SK-N-DZ (cell line): ENCODE measurements at places on chromosomes 6 and 20.

- DNase-seq: peak; percentile 71
Observed at GRCh38 chr6:35139924-35140638, 1.1 kb downstream of the TCP11 start.

DNA sequence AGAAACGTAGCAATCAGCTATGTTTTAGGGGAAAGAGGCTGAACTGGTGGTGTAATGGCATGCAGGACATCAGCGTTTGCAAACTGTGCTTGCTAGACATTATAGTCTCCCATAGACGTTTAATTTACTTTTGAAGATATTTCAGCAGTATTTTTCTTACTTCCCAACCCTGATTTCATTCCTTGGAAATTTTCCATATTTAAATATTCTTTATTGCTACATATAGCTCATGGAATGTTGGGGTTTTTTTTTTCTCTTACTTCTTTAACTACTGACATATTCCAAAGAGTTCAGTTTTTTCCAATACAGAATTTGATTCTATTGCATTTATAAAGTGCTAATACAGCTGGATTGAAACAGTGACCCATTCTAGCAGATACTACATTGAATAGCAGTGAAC is 694.4 kb upstream of the CITED2 start:
- DNase-seq: no peak

DNA sequence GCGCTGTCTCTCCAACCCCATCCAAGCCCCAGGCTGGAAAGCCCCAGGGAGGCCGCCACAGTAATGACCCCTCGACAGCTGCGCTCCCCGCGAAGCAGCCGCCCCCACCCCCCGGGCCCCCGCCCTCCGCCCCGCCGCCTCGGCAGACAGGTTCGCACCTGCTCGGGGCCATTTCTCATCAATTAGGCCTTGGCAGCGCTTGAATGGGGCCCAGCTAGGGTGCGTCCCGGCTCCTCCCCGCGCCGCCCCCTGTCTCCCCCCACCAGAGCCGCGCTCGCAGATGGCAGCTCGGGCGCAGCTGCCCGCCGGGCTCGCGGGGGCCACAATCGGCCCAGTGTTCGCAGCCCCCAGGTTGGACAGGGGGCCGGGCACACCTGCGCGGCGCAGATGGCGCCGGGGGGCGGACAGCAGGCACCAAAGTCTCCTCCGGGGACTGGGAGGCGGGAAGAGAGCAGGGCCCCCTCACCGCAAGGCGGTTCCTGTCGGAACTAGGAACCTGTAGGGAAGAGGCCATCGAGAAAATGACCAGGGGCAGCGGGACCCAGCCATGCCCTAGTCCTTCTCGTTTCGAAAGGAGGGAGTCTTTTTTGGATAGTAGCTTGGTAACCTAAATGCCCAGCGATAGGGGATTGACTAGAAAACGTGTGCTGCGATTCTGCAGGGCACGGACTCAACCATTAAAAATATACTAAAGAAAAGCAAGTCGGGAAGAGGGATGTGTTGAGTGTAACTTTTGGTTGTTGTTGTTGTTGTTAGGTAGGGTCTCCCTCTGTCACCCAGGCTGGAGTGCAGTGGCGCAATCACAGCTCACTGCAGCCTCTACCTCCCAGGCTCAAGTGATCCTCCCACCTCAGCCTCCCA is 83.2 kb upstream of the EYA2 start:
- no peak for DNase-seq

- DNase-seq: no peak
Observed at GRCh38 chr6:138442663-138443062, 38.6 kb downstream of the HEBP2 start.

- no peak for DNase-seq
Observed at GRCh38 chr6:168121303-168121665, 42.3 kb upstream of the FRMD1 start.

- DNase-seq: no peak
Observed at GRCh38 chr6:112016320-112016719, 37.6 kb upstream of the CCN6 start.

GRCh38 chr6:104941729-104942091 is 15.2 kb upstream of the LIN28B start:
- peak; percentile 59 for DNase-seq

- DNase-seq: no peak
Observed at GRCh38 chr6:89346433-89346832, 6.1 kb downstream of the UBE2J1 start.

DNA sequence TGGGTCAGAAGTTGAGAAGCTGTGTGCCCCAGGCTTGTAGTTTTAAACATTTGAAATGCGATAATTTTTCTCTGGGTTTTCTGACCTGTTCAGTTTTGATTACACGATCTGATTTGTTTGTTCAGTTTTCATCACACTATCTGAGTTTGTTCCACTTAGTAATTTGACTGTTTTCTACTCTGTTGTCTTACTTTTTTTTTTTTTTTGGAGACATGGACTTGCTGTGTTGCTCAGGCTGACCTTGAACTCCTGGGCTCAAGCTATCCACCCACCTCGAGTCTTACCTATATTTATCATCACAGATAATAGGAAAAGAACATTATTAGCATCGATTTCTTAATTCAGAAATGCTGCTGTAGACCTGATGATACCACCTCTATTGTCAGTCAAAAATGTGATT is 379.1 kb downstream of the UTRN start:
- no peak for DNase-seq

DNA sequence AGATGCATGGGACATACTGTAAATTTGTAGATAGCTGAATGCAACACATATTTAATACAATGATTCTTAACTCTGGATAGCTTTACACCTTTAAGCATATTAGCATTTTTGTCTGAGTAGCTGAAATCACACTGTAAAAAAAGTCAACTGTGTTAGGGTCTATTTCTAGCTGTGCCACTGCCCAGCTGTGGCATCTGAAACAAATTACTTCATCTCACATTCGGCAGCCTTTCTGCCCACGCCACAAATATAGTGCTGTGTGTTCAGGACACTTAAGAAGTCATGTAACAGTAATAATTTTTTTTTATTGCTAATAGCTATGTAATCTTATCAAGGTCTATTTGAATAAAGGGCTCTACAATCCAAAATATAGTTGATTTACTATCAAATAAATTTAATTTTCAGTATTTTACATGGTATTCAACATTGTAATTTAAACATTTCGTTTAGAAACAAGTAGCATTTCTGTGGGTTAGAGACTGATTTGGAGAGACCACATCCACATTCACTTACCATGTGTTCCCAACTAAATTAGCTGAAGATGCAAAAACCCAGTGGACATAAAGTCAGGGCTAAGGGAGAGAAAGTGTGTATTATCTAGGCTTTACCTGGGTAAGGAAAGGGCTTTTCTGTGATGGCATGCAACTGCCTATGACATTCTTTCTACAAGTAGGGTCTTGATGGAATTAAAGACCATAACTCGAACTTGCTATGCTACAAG is 276.7 kb downstream of the PLCB1 start:
- no peak for DNase-seq

DNA sequence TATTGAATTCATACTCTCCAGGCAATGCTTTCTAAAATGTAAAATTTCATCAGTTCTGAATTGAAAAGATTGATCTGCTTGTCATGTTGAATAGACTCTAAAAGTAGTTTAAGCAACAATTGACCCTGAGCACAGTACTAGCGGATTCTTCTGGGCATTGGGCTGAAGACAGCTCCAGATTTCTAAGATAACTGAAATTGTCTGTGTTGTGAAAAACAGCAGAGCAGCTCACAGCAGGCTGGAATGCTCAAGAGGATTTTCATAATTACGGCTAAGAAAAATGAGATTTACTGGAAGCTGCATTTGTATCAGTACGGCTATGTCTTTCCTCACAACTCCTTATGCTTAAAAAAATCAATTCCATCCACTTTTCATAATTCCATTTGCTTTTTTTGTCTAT is 373.7 kb downstream of the HACE1 start:
- DNase-seq: peak; percentile 76

- DNase-seq: no peak
Observed at GRCh38 chr20:20609522-20609921, 102.9 kb downstream of the RALGAPA2 start.

DNA sequence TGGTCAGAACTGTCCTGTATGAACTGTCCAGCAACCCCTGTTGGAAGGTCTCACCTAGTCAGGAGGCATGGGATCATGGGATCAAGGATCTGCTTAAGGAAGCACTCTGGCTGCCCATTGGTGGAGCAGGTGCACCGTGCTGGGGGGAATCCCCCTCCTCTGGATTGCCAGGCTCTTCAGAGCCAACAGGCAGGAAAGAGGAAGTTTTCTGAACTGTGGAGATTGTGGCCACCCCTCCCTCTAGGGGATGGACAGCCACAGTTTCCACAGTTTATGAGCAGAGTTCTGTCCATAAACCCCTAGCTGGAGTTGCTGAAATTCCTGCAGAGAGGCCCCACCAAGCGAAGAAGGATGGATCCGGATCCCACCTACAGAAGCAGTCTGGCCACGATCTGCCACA is 13.0 kb upstream of the HLA-DQB1 start:
- DNase-seq: no peak

DNA sequence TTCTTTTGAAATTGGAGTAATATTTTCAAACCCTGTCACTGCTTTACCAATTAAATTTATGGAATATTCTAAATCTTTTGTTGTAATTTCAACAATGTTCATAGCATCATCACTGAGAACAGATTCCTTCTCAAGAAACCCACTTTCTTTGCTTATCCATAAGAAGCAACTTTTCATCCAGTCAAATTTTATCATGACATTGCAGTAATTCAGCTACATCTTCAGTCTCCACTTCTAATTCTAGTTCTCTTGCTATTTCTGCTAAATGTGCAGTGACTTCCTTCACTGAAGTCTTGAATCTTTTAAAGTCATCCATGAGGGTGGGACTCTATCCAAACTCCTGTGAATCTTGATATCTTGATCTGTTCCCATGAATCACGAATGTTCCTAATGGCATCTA is 132.4 kb downstream of the INSM1 start:
- no peak for DNase-seq

DNA sequence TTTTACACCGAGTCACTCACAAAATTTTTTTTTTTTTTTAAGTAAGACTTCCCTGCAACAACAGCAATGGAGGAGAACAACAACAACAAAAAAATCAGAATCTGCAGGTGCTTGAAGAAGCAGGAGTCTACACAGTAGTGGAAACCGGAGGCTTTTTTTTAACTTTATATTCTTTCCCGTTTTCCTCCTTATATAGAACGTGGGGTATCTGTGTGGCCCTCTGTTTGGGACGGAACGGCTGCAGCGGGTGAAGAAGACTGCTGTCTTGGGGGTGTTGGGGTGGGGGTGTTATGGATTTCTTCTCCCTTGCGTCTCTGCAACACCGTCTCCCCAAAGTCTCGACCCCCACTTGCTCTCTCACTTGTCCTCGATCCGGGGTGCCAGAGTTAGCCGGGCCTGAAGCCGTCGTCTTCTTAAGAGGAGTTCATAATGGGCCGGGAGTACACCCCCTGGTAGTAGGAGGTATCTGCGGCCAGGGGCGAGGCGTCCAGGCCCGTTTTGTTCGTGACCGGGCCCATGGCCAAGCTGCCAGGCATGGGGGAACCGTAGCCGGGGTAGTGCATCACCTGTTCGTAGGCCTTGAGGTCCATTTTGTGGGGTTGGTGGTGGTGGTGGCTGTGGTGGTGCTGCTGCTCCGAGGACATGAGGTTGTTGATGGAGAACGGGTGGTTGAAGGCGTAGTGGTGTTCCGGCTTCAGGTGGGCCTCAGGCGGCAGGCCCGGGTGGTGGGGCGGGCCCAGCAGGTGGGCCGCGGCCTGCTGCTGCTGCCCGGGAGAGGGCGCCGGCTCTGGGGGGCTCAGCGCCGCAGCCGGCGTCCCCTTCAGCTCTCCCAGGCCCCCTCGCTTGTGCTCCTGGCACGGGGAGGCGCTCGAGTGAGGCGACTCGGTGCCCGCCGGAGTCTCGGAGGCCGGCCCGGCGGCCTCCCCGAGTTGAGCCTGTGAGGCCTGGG is 2.7 kb downstream of the FOXA2 start:
- DNase-seq: no peak

GRCh38 chr20:63194007-63194796 is 21.7 kb downstream of the YTHDF1 start:
- no peak for DNase-seq

DNA sequence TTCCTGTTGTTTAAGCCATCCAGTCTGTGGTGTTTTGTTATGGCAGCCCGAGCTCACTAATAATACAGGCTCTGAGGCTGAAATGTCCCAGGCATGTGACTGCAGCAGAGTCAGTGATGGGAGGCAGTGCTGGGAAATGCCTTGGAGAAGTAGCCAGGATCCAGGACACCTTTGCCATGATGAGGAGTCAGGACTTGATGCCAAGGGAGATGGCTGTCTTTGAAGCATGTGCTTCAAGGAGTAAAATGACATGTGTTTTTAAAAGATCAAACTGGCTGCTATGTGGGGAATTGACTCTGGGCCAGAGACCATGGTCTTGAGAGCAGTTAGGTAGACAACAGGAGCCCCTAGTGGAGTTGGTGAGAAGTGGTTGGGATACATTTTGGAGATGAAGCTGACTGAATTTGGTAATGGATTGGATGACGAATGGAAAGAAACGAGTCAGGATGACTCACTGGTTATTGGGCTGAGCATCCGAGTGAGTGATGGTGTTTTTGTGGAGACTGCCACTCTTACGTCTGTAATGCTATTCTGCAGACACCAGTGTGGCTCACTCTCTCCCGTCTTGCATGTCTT is 322.2 kb downstream of the PLCB1 start:
- peak; percentile 35 for DNase-seq

GRCh38 chr20:33711446-33711738 is 8.7 kb downstream of the PXMP4 start:
- no peak for DNase-seq

- DNase-seq: no peak
Observed at GRCh38 chr20:41290804-41291389, 26.6 kb downstream of the ZHX3 start.

DNA sequence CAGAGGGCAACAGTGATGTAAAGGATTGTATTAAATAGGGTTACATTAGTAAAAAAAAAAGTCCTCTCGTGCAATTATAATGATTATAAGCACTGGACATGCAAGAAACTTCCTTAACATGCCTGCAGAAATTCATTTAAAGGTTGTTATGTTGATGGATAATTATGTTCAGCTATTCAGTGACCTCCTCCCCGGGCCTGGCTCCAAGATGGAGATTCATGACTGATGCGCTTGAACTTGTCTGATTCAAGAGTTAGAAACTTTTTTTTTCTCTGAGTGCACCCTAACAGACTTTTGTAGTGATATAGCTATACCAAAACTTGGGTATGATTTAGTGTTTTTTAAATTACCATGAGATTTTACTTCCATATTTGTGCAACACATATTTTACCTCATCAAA is 1170.0 kb upstream of the CITED2 start:
- DNase-seq: no peak

GRCh38 chr6:7529141-7529540 is 12.3 kb upstream of the DSP start:
- no peak for DNase-seq

GRCh38 chr6:29552512-29553051 is 7.0 kb downstream of the UBD start:
- no peak for DNase-seq

DNA sequence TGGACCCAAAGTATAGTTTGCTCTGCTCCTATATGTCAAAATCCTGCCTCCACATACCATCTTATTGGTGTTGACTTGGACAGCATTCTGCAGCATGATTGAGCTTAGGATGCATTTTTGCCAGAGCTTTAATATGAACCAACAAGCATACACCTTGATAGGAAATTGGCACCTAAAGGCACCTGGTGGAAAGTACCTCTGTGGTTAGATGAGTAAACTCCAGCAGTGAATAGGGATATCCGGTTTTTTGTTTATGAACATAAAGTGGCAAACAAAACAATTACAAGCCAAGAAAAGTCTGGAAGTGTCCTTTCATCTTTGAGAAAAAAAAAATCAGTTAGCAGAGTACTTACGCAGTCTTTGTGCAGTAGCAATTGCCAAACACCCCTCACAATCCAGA is 6.2 kb upstream of the CYP24A1 start:
- DNase-seq: no peak

GRCh38 chr6:167872538-167873210 is 46.0 kb downstream of the AFDN start:
- DNase-seq: no peak
